ENCODE measurements at places on chromosomes 2 and 18.

GRCh38 chr2:184030245-184030644 lies 568.1 kb upstream of the ZNF804A start:
- DNase-seq, result no peak

DNA sequence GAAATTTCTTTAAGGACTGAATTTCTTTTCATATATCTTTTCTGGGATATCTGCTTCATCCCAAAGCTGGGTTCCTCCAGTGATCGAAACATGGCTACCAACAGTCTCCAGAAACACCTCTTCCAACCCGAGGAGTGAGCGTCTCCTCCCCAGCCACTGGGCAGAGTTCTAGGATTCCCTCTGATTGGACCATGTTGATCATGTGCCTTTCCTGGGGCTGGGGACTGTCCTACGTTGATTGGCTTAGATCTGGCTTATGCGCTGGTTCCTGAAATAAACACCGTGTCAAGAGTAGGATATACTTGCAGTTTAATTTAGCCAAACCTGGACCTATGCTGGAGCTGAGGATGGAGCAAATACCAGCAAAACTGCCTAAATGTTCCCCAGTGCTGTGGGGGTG lies 55.5 kb upstream of the SLC16A14 start:
- no peak for DNase-seq

DNA sequence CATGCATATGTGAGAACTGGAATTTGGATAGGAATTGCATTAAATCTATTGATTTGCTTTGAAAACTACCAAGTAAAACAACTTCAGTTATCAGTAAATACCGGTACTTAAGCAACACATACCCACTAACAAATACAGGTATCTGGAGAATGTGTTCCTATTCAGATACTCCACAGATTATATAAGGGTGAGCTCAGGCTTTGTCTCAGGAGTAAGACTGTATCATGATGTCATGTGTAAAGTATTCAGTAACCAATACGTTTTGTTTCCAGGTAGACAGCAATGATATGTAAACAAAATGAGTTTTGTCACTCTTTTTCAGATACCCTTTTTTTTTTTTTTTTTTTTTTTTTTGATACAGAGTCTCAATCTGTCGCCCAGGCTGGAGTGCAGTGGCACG lies 74.8 kb downstream of the DSC3 start:
- no peak for DNase-seq

DNA sequence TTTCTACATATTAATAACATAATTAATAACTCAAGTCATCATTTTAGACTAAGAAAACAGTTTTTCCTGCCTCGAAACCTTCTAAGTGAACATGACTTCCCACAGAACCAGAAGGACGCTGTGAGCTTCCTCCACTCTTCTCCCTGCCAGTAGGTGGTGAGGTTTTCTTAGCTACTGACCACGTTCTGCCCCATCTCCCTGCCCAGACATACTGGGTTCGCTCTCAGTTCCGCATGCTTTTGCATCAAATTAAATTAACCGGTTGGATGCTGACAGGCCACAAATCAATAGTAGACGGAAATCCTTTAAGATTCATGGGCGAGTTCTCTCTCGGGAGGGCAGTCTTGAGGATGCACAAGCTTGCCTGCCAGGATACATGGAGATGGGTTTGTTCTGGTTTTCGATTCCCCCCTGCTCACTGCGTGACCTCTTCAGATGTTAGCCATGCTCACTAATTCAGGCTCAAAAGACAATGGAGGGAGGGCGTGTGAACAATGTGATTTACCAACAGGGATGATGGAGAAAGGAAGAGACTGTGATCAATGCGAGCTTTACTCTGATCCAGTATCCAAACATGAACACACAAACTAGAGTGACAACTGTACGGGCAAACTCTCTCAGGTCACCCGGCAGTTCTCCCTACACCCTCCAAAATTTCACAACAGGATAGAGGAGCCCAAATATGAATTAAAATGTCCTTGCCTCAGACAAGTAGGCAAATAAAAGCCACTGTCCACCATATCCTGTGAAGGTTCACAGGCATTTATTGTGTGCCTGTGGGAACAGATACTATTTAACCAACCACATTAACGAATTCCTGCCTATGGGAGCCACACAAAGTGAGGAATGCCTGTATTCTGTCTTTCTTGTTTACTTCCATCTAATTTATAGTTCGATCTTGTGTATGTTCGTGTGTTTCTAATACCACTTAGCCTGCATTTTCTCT lies 375.7 kb downstream of the EIPR1 start:
- DNase-seq, result no peak

DNA sequence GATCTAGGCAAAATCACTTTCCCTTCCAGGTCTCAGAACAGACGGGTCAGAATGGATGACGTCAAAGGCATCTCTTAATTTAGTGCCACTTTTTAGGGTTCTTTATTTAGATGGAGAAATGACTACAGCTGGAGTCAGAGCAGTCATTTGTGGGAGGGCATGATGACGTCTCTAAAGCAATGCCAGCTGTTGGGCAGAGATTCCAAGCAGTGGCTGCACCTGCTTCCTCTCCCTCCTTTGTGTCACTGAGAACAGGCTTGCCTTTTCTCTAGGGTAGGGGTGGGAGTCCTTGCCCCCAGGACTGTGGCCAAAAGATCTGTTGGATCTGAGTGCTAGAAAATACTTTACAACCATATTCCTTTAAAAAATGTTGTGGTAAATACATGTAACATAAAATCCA lies 28.7 kb upstream of the SKOR2 start:
- no peak for DNase-seq

Measured in NCI-H1092 (cell line).